ENCODE measurements at places on chromosomes 16 and 17.

- no peak for DNase-seq
- no peak overlapping the region for H3K4me3 ChIP-seq
- no peaks in the 10 kb centered on the region for H3K27me3 ChIP-seq
- H3K27ac ChIP-seq: peak overlapping the region; percentile 11
- peaks cover 20% of the 10 kb centered on the region for H3K4me1 ChIP-seq
- H3K36me3 ChIP-seq: peaks cover 82% of the 10 kb centered on the region
Measured at GRCh38 chr16:22336581-22336980, 37.8 kb downstream of the CDR2 start.

DNA sequence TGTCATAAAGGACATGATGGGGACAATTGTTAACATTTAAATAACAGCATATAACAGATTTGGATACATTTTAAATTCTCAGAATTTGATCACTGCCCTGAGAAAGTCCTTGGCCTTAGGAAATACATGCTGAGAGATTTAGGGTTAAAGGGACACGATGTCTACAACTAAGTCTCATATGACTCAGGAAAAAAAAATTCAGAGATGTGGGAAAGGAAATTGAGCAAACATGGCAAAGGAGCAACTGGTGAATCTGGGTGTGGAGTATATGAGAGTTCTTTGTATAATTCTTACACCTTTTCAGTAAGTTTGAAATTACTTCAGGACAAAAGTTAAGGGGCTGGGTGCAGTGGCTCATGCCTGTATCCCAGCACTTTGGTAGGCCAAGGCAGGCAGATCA, 18.2 kb downstream of the MPP3 start:
- H3K27me3 ChIP-seq: peaks cover 6% of the 10 kb centered on the region
- H3K4me1 ChIP-seq: no peaks in the 10 kb centered on the region
- no peak overlapping the region for H3K27ac ChIP-seq
- no peak overlapping the region for H3K4me3 ChIP-seq
- no peaks in the 10 kb centered on the region for H3K36me3 ChIP-seq
- no peak for DNase-seq

- H3K4me1 ChIP-seq: peaks cover 47% of the 10 kb centered on the region
- no peak overlapping the region for H3K4me3 ChIP-seq
- no peak for DNase-seq
Measured at GRCh38 chr17:2485543-2485942, 26.1 kb downstream of the METTL16 start.

DNA sequence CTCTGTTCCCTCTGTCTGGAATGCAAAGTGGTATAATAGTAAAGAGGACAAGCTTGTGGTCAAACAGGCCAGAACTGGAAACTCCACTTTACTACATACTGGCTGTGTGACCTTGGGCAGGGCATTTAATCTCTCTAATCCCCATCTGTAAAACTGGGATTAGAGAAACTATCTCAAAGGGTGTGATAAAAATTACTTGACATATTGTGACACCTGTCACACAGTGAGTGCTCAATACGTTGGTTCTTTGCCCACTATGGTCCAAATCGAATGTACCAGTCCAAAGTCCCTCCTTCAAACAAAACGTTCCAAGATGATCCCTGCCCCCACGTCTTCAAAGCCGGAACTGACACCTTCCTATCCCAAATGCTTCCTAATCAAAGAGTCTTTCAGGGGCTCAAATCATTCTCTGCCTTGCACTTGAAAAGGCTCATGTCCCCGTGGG, 734 bp downstream of the PGAP3 start:
- DNase-seq: no peak
- H3K27ac ChIP-seq: peak overlapping the region; percentile 95
- H3K4me3 ChIP-seq: peak overlapping the region; percentile 97
- H3K36me3 ChIP-seq: peaks cover 3% of the 10 kb centered on the region

DNA sequence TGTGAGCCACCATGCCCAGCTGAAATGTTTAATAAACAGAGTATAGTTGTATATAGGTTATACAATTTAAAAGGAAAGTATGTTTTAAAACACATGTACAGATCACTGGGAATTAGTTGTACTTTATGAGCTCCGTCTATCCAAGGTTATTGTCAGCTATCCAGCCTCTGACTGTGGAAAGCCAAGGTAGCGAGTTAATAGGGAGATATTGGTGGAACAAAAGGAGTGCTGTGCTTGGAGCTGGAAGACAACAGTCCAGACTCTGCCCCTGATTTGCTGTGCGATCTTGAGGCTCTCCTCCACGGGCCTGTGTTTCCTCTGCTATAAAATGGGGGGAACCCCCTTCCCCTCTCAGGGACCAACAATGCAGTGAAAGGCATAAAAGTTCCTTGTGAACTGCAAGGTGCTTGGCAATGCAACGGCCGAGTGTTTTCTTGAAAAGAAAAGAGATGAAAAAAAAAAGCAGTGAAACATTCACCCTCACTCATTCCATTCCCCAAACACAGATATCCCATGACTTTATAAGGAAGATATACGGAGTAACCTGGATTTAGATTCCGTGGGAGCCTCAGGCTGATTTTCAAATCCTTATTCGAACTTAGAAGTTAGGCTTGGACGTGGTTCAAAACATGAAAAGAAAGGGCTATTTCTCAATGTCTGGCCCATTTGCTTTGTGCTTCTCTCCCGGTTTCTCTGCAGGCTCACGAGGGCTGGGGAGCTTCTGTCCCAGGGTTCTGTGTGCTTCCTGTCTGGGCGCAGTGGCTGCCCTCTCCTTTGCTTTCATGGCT, 34.1 kb downstream of the CUEDC1 start:
- no peak overlapping the region for H3K27ac ChIP-seq
- H3K36me3 ChIP-seq: no peaks in the 10 kb centered on the region
- DNase-seq: no peak
- H3K4me3 ChIP-seq: no peak overlapping the region
- peaks cover 2% of the 10 kb centered on the region for H3K4me1 ChIP-seq

DNA sequence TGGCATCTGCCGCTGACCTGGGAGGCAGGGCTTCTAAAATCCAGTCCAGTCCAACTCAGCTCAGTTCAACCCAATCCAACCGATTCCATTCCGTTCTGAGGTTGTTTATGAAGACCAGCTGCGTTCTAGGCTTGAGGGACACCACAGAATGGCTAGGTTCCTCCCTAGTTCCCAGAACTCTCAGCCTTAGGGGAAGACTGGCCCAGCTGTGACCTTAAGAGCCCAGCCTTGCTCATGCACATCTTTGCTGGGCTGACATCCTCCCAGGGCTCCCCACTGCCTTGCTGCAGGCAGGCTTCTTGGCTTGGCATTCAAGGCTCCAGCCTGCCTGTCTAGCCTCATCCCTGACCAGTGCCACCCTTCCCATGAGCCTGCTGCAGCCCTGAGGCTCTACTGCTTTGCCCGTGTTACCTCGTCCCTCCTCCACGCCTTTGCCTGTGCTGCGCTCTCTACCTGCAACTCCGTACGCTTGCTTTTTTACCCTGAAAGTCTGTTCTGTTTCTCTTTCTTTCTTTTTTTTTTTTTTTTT, 7.9 kb downstream of the SLC12A3 start:
- H3K4me3 ChIP-seq: no peak overlapping the region
- no peak for DNase-seq
- H3K27ac ChIP-seq: no peak overlapping the region
- no peaks in the 10 kb centered on the region for H3K36me3 ChIP-seq

DNA sequence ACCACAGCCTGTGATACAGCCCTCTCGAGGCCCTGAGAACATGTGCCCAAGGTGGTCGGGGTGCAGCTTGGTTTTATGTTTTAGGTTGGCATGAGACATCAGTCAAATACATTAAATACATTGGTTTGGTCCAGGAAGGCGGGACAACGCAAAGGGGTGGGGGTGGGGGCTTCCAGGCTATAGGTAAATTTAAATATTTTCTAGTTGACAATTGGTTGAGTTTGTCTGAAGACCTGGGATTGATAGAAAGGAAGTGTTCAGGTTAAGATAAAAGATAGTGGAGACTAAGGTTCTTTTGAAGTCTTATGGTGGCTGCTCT, 1.2 kb upstream of the ZKSCAN2 start:
- peak overlapping the region; percentile 96 for H3K27ac ChIP-seq
- peaks cover 49% of the 10 kb centered on the region for H3K4me1 ChIP-seq
- H3K36me3 ChIP-seq: peaks cover 40% of the 10 kb centered on the region
- DNase-seq: peak; percentile 16
- no peaks in the 10 kb centered on the region for H3K27me3 ChIP-seq
- peak overlapping the region; percentile 98 for H3K4me3 ChIP-seq

GRCh38 chr16:55291847-55292246, 32.2 kb upstream of the IRX6 start:
- no peak overlapping the region for H3K4me3 ChIP-seq
- H3K36me3 ChIP-seq: peaks cover 2% of the 10 kb centered on the region
- H3K27ac ChIP-seq: no peak overlapping the region

Measured in activated naive CD8-positive, alpha-beta T cell treated with anti-CD3 and anti-CD28 coated beads, Interleukin-2, amount 50 U/mL, for 24 hours (primary cell).